ENCODE measurements at places on chromosomes 1 and 21. TPM values are rescaled to one million over a fixed set of nuclear protein-coding genes. Genes with fewer than 3 reads are reported as not detected.

The SPRR2G gene
- total RNA-seq = not detected

The TRNAU1AP gene
- total RNA-seq = 35.1 TPM

The AQP10 gene
- total RNA-seq = not detected

The KDF1 gene
- not detected for total RNA-seq

The HRNR gene
- not detected for total RNA-seq

DNA sequence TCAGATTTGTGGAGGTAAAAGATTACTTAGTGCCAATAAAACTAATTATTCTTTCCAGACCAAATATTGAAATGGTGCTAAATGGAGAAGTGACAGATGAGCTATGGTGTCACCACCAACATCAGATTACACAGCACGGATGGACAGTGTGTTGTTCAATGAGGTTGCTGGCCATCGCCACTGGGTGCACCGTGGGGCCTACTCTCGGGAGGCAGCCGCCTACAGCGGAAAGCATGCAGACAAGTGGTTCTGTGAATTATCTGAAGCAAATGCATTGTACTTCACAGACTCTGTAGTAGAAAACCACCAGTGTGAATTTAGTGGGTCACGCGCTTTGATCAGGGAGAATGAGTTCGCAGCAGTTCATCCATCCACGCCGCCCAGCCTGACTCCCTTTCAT lies 42.3 kb downstream of the GNG4 start:
- DNase-seq = no peak

- no peak for DNase-seq
Measured at GRCh38 chr1:205211839-205212536, 486 bp upstream of the DSTYK start.

- DNase-seq = no peak
Measured at GRCh38 chr1:55425310-55425930, 210.3 kb upstream of the USP24 start.

GRCh38 chr1:221912230-221912629 lies 170.3 kb upstream of the DUSP10 start:
- no peak for DNase-seq

GRCh38 chr1:115412733-115413132 lies 74.7 kb upstream of the NGF start:
- no peak for DNase-seq

DNA sequence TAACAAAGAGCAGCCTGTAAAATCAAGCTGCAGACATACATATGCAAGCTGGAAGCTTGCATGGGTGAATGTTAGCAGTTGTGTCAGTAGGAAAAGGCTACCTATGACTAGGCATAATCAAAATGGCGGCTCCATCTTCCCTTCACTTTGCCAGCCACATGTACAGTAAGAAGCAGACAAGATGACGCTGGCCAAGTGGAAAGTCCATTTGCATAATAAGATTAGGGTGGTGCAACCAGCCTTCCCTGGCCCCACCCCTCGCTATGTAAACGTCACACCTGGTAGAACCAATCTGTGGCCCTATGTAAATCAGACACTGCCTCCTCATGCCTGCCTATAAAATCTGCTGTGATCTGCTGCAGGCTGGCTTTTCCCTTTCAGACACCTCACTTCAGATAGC lies 171.9 kb upstream of the USP25 start:
- no peak for DNase-seq

GRCh38 chr1:3599816-3600215 lies 11.5 kb downstream of the MEGF6 start:
- no peak for DNase-seq

DNA sequence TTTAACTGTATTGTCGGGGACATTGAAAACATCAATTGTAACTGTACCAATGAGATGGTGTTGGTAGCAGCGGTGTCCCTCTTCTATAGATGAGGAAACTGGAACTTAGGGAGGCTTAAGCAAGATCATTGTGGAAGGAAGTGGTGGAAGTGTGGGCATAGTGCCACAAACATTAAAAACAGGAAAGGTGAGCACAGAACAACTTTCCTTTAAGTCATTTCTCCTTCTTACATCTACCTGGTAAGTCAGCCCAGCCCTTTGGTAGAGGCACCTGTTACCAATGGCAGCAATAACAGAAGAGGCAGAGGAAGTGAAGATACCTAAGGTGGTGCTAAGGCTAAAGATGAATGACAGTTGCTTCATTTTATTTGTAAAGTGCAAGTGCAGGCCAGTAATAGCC lies 12.0 kb upstream of the CTSS start:
- no peak for DNase-seq

DNA sequence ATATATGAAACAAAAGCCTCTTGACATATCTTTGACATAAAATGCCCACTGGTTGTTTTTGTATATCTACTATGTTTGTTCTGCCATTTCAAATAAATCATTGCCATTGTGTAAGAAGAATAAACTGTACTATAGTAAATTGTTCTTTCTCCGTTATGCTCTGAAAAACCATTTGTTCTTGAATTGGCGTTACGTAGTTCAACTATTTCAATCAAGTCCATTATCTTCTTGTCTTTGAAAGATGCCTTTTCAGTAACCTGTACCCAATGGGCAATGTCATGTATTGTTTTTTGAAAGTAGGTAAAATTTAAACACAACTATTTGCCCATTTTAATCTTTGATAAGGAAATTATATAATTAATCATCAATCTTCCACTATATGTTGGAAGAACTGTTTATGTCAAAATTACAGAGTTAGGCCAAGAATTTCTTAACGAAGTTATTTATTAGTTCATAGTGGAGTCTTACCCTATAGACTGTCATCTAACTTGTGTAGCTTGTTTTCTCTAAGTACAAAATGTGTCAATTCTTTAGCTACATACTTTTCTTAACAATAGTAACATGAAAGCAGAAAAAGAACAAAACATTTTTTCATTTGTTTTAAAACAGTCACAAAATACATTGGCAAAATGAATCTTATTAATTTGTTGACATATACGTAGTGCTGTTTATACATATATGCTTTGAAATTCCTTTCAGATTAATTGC lies 294.8 kb downstream of the PTPRC start:
- DNase-seq = no peak

GRCh38 chr1:56472860-56473259 lies 106.5 kb downstream of the PLPP3 start:
- DNase-seq = peak; percentile 30

GRCh38 chr1:157487504-157487903 lies 64.8 kb downstream of the FCRL5 start:
- no peak for DNase-seq

- no peak for DNase-seq
Measured at GRCh38 chr21:43909741-43910400, 44.8 kb downstream of the AGPAT3 start.
